ENCODE measurements at places on chromosomes 16 and 17.

- DNase-seq: no peak
Observed at GRCh38 chr16:79959226-79959625, 358.7 kb upstream of the MAF start.

DNA sequence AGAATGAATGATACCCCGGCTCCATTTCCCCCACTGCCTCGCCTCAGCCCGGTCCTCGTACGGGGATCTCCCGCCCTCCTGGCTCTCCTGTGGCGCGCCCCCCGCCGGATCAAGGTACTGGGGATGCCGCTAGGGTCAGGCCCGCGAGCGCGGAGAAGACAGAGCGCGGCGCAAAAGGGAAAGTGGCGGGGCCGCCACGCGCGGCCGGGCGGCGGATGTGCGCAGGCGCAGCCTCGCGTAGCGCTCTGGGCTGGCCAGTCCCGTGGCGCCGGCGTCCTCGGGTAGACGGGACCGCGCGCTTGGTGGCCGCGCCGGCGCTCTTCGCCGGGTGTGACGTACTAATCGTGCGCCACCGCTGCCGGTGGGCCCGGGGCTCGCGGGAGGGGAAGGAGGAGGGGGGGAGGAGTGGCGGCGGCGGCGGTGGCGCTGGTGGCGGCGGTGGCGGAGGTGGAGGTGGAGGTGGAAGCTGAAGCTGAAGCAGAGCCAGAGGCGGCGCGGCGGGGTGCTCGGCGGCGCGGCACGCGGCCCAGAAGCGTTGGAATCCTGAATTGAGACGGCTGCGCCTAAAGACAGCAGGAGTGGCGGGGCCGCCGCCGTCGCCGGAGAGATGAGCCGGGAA lies at the start of gene SENP3:
Gene SENP3, plus strand, starts transcription at position 331 of the 619 bp plus-strand sequence. CDS start 1,158 bp downstream, outside the sequence.
- DNase-seq: peak; percentile 98

DNA sequence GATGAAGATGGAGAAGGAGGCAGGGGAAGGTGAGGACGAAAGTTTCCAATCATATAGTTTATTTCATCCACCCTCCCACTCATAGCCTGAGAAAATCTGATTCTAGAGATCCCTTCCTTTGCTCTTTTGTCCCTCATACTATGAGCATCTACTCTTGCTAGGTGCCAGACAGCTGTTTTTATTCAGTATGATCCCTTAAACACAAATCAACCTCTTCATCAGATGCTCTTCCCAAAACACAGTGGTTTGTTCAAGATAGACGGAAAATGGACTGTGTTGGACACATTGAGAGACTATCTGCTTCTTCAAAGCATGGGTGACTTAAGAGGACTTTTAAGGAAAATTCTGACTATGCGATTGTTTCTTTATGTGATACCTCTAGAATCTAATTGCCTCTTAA lies 49.4 kb upstream of the XYLT1 start:
- DNase-seq: no peak

- no peak for DNase-seq
Observed at GRCh38 chr17:41421116-41421515, 3.3 kb downstream of the KRT37 start.

- DNase-seq: no peak
Observed at GRCh38 chr17:33019161-33019890, 27.7 kb downstream of the SPACA3 start.

DNA sequence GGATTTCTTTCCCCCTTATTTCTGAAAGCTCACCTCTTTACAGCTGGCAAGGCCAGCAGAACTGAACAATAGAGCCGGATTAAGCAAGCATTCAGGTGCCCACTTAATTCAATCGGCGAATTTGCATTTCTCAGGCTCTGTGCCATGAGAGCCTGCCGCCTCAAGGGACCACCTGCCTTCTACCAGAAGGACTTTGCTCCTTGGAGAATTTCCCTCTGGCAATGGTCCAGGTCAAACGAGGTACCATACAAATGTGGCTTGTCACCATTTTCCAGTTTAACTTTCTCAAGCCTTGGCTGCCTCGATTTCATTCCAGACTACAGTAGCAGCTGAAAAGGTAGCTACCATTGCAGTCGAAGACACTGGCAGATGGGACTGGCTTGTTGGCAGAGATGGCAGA lies 534.0 kb downstream of the MAF start:
- no peak for DNase-seq

Data from COLO829 (cell line).